Globus pallidus (tissue), 1 donor: ENCODE measurements at places on chromosomes 16 and 17.

DNA sequence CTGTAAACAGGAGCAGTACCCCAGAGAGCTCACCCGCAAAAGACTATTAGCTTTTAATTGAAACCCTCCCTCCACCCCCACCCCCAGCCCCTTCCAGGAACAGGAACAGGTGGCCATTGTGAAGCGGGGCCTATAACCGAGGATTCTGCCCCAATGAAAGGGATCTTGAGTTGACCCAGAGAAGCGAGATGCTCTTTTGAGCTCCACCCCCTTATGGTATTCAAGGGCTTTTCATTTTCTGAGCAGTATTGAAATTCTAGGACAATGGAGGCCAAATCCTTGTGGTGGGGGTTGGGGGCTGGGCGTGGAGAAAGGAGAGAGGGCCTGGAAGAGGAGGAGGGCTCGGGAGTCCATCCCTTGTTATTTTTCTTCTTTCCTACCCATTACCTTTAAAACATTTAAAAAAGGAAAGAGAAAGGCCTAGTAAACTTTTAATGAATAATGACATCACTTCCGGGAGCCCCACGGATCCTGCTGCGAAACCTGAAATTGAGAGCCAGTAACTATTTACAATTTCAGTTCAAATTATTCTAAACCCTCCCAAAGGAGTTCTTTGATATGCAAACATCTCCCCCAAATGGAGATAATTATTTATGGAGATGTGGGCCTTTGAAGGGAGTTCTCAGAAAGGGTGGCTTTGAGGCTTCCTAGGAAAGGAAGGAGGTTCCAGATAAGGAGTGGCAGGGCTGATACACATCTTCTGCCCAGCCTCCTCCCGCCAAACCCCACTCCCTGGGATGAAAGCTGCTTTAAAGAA lies 30.5 kb downstream of the HS3ST3B1 start:
- DNase-seq, result no peak

- no peak for DNase-seq
Observed at GRCh38 chr16:28495098-28495793, 803 bp downstream of the APOBR start.

GRCh38 chr16:78972986-78973385 lies 627.6 kb downstream of the MAF start:
- no peak for DNase-seq

DNA sequence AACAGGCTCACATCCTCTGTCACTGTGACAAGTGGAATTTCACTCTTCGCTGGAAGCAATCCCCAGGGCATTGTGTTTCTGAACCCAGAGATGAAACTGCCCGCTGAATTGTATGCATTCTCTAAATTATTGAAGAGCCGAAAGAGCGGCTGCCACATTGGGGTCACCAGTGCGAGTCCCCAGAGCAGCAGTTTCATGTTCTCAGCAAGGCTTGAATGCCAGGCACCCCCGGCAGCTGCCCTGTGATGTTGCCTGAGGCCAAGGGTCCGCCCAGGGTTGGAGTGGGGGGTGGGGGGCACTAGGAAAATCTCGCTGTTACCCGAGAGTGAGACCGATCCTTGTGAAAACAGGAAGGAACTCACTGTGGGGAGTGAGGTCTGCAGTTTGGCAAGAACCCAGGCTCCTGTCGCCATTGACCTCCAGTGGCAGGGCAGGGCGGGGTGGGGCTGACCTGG lies 20.7 kb upstream of the BCAR1 start:
- no peak for DNase-seq

GRCh38 chr17:8140065-8141029 lies 11.9 kb downstream of the PER1 start:
- no peak for DNase-seq

DNA sequence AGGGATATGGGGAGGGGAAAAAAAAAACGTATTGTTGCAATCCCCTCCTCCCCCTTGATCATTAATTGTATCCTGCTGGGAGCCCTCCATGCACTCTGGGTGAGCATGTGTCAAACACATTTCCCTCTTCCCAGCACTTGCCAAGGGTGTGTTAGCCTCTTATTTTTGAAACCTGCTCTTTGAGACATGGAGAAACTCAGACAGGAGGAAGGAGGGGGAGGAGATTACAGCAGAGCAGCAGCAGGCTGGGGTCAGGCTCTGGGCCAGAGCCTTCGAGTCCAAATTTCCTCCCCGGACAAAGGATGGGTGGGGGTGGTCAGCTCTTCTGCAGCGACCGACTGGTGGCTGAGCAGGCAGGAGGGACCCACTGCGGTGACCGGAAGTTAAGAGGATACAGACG lies 64.7 kb downstream of the SOX9 start:
- no peak for DNase-seq

DNA sequence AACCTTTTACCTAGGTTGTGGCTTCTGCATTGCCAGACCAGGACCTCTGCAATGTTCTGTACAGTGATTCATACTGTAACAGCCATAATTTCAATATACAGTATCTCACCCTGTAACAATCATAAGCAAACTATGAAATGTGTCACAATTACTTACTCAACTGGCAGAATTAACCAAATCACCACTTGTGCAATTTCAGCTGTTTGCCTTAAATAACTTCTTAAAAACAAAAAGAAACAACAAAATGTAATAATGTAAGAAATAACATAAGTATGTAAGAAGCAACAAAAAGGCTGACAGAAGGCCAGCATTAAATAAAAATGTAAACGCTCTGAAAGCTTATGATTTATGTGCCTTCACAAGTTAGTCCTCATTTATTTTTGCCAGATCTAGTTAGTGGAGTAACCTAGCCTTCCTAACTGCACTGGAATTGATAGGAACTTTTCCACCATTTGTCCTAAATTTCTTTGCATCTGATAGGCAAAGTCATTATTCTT lies 96.9 kb downstream of the SKAP1 start:
- no peak for DNase-seq

DNA sequence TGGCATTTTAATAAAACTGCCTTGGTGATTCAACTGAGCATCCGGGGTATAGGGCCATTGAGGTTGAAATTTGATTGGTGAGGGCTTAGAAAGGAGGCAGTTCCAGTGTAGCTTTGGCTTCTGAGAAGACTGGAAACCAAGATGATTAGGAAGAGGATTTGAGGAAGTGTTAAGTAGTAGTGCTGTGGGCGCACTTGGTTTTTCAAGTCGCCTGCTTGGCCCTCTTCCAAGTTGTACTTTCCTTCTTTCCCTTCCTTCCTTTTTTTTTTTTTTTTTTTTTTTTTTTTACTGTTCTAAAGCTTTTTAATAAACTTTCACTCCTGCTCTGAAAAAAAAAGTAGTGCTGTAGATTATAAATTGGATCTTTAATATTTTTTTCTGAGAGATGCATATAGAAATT lies 320.5 kb downstream of the UTP18 start:
- no peak for DNase-seq

DNA sequence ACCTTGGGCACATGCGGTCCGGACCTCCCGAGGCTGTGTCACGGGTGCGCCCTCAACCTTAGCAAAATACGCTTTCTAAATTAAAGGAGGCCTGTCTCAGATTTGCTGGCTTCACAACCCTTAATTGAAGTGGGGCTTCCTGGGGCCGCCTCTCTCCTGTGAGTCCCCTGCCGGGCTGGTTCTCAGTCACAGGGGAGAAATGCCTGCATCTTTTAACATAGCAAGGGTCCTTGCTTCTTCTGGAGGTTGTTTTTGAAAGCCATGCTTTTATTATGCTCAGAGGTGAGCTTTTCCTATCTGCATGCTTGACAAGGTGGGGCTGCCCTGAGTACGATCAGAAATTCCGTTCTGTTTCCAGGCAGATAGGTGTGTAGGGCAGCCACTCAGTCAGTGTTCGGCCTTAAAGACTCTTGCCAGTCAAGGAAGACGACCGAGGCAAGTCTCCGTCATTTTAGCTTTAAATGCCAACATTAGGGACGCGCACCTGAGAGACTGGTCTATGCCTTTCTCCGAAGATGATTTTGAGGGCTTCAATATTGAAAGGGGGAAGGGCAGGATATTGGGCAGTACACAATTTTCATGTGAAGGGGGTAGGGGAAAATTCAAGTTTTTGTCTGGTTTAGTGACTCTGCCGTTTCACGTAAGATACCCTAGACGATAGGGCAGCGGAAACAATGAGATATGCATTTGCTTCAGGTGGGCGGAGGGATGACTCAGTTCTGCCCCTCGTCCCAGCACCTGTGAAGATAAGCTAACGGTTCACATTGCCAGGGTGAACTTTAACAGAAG lies 5.5 kb upstream of the SLC7A5 start:
- no peak for DNase-seq

DNA sequence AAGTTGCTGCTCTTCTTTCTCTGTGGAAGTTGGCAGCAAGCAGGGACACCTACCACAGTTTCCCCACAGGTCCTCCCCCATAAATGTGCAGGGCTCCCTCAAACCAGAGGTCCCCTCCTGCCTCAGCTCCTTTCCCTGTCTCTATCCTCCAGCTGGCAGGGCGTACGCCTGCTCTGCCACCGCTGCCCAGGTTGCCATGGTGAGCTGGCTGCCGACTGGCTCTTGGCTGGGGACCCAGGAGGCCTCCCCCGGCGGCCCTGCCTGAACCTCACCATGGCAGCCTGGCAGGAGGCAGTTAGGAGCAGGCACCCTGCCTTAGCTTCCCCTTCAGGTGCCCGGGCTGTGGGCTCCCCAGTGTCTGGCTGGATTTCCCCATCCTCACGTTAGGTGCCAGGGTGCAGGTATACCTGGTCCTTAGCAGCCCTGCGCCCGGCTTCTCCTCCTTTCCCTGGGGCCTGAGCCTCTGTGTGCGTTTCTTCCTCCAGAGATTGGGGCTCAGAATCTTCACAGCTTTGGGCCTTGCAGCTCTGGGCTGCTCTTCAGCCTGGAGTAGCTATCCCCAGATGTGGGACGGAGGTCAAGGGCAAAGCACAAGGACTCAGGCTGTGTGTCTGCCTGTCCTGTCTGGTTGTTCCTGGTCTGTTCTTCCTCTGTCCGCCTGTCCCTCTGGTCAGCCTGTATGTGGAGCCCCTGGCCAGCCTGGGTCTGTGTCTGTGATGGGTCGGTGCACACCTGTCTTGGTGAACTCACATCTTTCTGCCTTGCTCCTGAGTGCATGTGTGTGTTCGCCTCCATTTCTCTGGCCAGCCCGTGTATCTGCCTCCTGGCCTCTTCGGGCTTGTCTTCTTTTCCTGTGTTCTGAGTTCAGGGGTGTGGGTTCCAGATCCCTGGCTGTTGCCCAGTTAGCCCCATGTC lies 15.7 kb downstream of the GJD3 start:
- peak; percentile 76 for DNase-seq

GRCh38 chr17:73553311-73553710 lies 90.9 kb downstream of the SDK2 start:
- DNase-seq, result no peak
